T-helper 17 cell (primary cell): ENCODE measurements at places on chromosomes 5 and 9. TPM values are rescaled to one million over a fixed set of nuclear protein-coding genes. Genes with fewer than 3 reads are reported as not detected.

NKD2 gene
- not detected for total RNA-seq

AK6 gene
- total RNA-seq, result 8.8 TPM

CARTPT gene
- total RNA-seq, result not detected

TOR4A gene
- total RNA-seq, result 2.1 TPM

FAM169A gene
- 9.2 TPM for total RNA-seq

PLEKHG4B gene
- total RNA-seq, result 0.55 TPM

TRPM6 gene
- 0.10 TPM for total RNA-seq

NR6A1 gene
- total RNA-seq, result 0.22 TPM

OR13C3 gene
- total RNA-seq, result not detected

- DNase-seq, result no peak
- H3K36me3 ChIP-seq, result no peaks in the 10 kb centered on the region
- no peak overlapping the region for H3K4me3 ChIP-seq
- H3K4me1 ChIP-seq, result peaks cover 3% of the 10 kb centered on the region
- no peak overlapping the region for H3K27ac ChIP-seq
Measured at GRCh38 chr9:130462685-130463540, 18.2 kb downstream of the ASS1 start.

GRCh38 chr5:43357067-43357466 lies 43.9 kb upstream of the HMGCS1 start:
- H3K27me3 ChIP-seq, result no peaks in the 10 kb centered on the region
- H3K4me1 ChIP-seq, result no peaks in the 10 kb centered on the region
- H3K36me3 ChIP-seq, result no peaks in the 10 kb centered on the region
- DNase-seq, result no peak
- H3K4me3 ChIP-seq, result no peak overlapping the region
- no peak overlapping the region for H3K27ac ChIP-seq

DNA sequence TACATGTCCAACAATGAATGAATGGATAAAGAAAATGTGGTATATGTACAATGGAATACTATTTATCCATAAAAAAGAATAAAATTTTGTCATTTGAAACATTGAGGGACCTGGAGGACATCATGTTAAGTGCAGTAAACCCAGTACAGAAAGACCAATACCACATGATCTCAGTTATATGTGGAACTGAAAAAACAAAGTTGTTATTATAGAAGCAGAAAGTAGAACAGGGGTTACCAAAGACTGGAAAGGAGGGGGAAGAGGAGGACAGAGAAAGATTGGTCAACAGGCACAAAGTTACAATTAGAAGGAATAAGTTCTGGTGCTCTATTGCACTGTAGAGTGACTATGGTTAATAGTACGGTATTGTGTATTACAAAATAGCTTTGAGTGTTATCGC lies 233.8 kb downstream of the SEMA6A start:
- H3K36me3 ChIP-seq, result peaks cover 7% of the 10 kb centered on the region
- no peaks in the 10 kb centered on the region for H3K27me3 ChIP-seq
- H3K4me3 ChIP-seq, result no peak overlapping the region
- H3K27ac ChIP-seq, result no peak overlapping the region
- DNase-seq, result no peak

DNA sequence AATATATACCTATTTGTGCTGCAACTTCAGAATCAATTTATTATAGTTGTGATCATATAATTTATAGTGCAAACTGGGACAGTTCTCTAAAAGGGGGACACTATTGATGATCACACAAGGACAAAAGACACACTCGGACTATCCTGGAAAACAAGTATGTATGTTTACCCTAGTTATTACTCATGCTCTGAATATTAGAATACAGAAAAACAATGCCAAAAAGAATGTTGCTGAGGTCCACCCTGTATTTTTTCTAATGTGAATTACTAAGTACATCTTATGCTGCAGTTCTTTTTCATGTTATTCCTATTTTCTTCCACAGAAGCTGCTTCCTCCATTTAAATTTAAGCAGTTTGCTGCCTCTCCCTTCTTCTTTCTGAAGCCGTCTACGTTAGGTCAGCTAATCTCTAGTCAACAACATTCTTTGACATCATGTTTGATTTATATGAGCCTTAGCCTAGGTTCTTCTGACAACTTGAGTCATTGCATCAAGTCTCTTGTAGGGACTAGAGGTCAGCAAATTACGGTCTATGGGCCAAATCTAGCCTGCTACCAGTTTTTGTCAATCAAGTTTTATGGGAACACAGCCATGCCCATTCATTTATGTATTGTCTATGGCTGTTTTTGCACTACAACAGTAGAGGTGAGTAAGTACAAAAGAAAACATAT lies 40.1 kb upstream of the PPP3R2 start:
- no peak overlapping the region for H3K27ac ChIP-seq
- no peaks in the 10 kb centered on the region for H3K36me3 ChIP-seq
- no peaks in the 10 kb centered on the region for H3K4me1 ChIP-seq
- no peak for DNase-seq

- no peak overlapping the region for H3K27ac ChIP-seq
- H3K4me3 ChIP-seq, result no peak overlapping the region
- peaks cover 4% of the 10 kb centered on the region for H3K4me1 ChIP-seq
- no peaks in the 10 kb centered on the region for H3K27me3 ChIP-seq
Measured at GRCh38 chr9:81609782-81610739, 79.3 kb downstream of the TLE1 start.

DNA sequence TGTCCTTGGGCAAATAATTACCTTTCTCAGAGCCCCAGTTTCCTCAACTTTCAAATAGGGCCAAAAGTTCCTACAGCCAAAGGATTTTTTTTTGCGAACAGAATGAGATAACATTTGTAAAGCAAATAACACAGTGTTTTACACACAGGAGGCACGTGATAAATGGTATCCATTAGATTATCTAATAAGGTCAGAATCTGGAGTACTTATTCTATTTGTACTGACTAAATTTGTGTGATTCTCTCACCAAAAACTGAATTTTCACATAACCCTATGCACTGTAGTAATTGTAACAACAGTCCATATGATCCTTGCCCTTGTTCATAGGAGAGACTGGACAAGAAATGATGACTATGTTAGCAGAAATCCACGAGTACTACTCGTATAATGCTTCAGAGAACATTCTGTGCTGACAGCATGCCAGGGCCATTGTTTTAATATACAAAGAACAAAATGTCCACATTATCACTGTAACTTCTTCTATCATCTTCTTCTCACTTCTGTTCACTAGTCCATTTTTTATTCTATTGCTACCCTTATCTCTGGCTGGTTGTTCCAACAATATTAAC lies 13.9 kb upstream of the FEM1C start:
- peaks cover 3% of the 10 kb centered on the region for H3K36me3 ChIP-seq
- H3K4me3 ChIP-seq, result no peak overlapping the region
- DNase-seq, result no peak
- no peak overlapping the region for H3K27ac ChIP-seq
- H3K4me1 ChIP-seq, result peaks cover 3% of the 10 kb centered on the region
- peaks cover 39% of the 10 kb centered on the region for H3K27me3 ChIP-seq

- no peak overlapping the region for H3K4me3 ChIP-seq
- no peak for DNase-seq
- no peaks in the 10 kb centered on the region for H3K36me3 ChIP-seq
- H3K4me1 ChIP-seq, result no peaks in the 10 kb centered on the region
Measured at GRCh38 chr9:11595756-11596155, 983.0 kb upstream of the PTPRD start.

GRCh38 chr9:135032041-135032835 lies 55.2 kb upstream of the OLFM1 start:
- H3K36me3 ChIP-seq, result no peaks in the 10 kb centered on the region
- no peak overlapping the region for H3K4me3 ChIP-seq
- no peak overlapping the region for H3K27ac ChIP-seq
- H3K27me3 ChIP-seq, result peaks cover 34% of the 10 kb centered on the region

GRCh38 chr5:120449501-120449900 lies 14.6 kb upstream of the PRR16 start:
- H3K27ac ChIP-seq, result no peak overlapping the region
- no peak overlapping the region for H3K4me3 ChIP-seq
- H3K27me3 ChIP-seq, result peaks cover 4% of the 10 kb centered on the region
- DNase-seq, result no peak
- no peaks in the 10 kb centered on the region for H3K4me1 ChIP-seq

DNA sequence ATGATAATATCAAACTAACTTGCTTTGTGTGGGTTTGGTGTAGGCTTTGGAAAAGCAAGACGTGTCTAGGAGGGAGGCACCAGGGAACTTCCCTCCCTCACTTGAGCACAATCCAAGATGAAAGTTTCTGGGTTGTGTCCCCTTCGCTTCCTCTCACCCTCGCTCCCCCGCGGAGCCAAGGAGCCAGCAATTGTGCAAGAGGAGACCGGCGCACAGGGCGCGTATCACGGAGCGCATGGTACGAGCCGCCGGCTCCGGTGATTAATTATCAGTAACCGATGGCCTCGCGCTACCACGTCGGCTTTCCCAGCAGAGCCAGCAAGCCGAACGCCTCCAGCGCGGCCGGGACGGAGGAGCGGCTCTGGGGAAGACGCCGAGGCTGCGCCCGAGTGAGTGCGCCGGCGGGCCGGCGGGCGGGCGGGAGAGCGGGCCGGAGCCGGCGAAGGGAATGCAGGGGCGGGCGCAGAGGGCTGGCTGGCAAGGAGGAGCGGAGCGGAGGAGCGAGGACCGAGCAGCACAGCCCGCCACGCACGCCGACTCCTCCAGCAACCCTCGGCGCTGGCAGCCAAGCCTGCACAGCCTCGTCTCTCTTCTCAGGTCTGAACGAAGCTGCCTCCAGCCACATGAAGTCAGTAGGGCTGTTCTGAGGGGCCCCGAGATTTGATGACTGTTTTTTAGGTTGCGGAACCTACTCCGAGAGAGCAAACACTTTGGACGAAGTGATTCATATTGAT lies 143.6 kb downstream of the BNC2 start:
- H3K4me3 ChIP-seq, result no peak overlapping the region
- no peak for DNase-seq
- H3K27me3 ChIP-seq, result peaks cover 20% of the 10 kb centered on the region
- no peak overlapping the region for H3K27ac ChIP-seq
- H3K36me3 ChIP-seq, result no peaks in the 10 kb centered on the region
- peaks cover 2% of the 10 kb centered on the region for H3K4me1 ChIP-seq

DNA sequence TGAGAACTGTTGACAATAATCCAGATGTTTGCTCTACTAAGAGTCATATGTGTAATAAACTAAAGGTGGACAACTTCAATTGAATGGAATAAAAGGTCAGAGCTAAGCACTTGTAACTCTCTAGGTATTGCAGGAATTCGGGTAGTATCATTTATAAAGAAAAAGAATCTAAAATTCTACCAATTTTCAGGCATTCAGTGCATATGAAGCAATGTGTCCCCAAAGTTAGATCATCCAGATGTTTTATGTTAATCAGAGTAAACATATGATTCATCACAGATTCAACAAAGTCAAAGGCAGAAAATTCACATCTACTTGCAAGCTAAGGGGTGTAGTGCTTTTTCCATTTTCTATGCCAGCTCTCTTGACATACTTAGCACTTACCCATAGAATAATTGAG lies 477.1 kb downstream of the PDE4D start:
- no peaks in the 10 kb centered on the region for H3K36me3 ChIP-seq
- H3K4me3 ChIP-seq, result no peak overlapping the region
- no peak for DNase-seq
- H3K4me1 ChIP-seq, result no peaks in the 10 kb centered on the region

DNA sequence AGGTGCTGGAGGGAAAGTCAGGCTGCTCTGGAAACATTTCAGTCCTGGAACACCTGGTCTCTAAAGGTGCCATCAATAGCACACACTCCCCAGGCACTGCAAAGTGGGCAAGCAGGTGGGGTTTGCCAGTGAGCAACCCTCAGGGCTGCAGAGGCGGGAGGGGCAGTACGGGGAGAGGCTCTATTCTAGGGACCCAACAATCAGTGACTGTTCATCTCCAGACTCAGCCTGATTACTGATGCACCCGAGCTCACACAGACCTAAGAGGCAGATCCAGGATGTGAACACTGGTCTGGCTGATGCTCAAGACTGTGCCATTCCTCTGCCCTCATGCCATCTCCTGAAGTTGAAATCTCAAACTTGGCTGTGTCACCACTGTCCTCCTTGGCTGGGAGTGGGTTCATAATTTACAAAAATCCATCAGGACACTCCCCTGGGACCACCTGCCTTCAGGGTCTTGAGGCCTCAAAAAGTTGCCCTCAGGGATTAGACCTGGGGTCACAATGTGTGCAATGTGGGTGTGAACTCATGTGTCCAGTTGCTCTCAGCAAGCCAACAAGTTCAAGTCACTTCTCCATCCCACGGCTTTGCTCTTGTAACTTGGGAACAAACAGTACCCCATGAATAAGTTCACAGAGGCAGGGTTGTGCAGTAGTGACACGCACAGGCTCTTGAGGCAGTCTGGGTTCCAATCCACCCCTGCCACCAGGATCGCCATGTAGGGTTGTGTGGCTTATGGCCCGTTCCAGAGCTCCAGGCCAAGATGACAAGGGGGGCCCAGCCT lies 19.9 kb upstream of the KCNMB1 start:
- no peaks in the 10 kb centered on the region for H3K36me3 ChIP-seq
- no peak for DNase-seq
- no peak overlapping the region for H3K4me3 ChIP-seq
- H3K27me3 ChIP-seq, result peaks cover 15% of the 10 kb centered on the region

DNA sequence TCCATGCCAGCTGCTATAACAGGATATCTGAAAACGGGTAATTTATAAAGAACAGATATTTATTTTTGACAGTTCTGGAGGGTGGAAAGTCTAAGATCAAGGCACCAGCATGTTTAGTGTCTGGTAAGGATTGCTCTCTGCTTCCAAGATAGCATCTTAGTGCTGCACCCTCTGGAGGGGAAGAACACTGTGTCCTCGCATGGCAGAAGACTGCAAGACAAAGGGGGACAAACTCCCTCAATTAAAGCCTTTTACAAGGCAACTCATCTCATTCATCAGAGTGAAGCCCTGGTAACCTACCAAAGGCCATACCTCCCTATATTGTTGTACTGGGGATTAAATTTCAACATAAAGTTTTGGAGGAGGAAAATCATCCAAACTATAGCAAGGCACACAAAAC lies 298.9 kb upstream of the EDIL3 start:
- no peak for DNase-seq
- H3K4me3 ChIP-seq, result no peak overlapping the region
- no peaks in the 10 kb centered on the region for H3K27me3 ChIP-seq
- no peak overlapping the region for H3K27ac ChIP-seq
- H3K4me1 ChIP-seq, result no peaks in the 10 kb centered on the region

GRCh38 chr5:12951846-12952245 lies 992.6 kb downstream of the DNAH5 start:
- H3K4me3 ChIP-seq, result no peak overlapping the region
- H3K27me3 ChIP-seq, result no peaks in the 10 kb centered on the region
- H3K27ac ChIP-seq, result no peak overlapping the region
- no peak for DNase-seq
- H3K4me1 ChIP-seq, result no peaks in the 10 kb centered on the region

DNA sequence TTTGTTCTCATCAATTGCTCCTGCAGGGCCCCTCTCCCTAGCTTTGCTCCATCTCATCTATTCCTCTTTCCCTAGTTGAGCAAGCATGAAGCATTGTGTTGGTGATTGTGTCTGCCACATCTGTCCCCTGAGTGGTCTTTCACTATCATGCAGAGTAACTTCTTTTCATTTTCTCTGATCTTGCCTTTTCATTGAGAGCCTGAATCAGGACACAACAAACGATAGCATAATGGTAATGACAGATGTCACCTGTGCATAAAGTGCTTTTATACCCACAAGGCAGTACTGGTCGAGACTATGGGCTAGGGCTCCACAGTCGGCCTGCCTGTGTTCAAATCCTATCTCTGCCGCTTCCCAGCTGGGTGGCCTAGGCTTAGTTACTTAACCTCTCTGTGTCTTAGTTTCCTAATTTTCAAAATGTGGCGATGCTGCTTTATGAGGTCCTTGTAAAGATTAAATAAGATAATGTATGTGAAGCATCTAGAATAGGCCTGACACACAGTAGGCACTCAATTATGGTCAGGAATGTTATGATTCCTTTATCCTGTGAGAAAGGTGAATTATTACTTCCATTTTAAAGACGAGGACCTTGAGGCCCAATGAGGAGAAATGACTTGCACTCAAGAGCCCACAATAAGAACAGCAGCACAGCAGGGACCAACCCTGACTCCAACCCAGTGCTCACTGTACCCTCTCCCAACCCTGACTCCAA lies 137.1 kb upstream of the ZNF618 start:
- peaks cover 15% of the 10 kb centered on the region for H3K27me3 ChIP-seq
- peaks cover 5% of the 10 kb centered on the region for H3K36me3 ChIP-seq
- H3K4me1 ChIP-seq, result no peaks in the 10 kb centered on the region
- no peak for DNase-seq
